Activated CD4-positive, alpha-beta T cell treated with anti-CD3 and anti-CD28 coated beads, Interleukin-2, amount 10 ng/mL, durations not matched to agents 7 days and 5 days (primary cell): ENCODE measurements at places on chromosomes 1 and 21. TPM values are rescaled to one million over a fixed set of nuclear protein-coding genes. Genes with fewer than 3 reads are reported as not detected.
A peak's percentile ranks its signal among the peaks of the same experiment; 100 is the strongest.

CLIC6 gene
- not detected for total RNA-seq

PTGS2 gene
- total RNA-seq, result not detected

KLF18 gene
- not detected for total RNA-seq

IL6R gene
- 9.1 TPM for total RNA-seq

DNA sequence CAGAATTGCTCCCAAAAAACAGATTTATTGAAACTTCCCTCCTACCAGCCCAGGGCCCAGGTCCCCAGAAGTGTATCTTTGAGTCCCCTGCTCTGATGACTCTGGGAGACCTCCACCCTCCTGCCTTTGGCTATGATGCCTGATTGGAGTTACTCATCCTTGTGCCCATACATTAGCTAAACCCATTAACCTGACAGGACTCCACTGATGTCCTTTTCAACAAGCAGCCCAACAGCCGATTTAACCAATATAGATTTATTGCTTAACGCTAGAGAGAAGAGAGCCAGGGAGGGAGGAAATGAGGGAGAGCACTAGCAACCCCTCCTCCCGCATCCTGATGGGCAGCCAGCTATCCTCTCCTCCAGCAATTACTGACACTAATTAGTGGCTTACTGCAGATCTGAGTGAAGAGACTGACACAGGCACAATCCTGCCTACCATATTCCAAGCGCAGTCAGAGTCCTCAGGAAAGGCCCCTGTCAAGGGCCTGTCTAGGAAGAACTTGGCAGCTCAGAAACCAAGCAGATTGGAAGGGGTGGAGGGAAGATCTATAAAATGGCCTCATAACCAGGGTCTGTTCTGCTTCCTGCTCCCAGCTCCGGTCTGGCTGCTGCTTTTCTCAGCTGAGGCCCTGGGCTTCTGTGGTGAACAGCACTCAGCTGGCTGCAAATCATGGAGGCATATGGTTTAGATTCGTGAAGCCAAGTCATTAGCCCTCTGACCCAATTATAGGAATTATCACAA is 484.5 kb upstream of the DAB1 start:
- no peak overlapping the region for H3K4me3 ChIP-seq
- DNase-seq, result no peak
- no peaks in the 10 kb centered on the region for H3K4me1 ChIP-seq
- H3K36me3 ChIP-seq, result no peaks in the 10 kb centered on the region
- H3K27me3 ChIP-seq, result no peaks in the 10 kb centered on the region

DNA sequence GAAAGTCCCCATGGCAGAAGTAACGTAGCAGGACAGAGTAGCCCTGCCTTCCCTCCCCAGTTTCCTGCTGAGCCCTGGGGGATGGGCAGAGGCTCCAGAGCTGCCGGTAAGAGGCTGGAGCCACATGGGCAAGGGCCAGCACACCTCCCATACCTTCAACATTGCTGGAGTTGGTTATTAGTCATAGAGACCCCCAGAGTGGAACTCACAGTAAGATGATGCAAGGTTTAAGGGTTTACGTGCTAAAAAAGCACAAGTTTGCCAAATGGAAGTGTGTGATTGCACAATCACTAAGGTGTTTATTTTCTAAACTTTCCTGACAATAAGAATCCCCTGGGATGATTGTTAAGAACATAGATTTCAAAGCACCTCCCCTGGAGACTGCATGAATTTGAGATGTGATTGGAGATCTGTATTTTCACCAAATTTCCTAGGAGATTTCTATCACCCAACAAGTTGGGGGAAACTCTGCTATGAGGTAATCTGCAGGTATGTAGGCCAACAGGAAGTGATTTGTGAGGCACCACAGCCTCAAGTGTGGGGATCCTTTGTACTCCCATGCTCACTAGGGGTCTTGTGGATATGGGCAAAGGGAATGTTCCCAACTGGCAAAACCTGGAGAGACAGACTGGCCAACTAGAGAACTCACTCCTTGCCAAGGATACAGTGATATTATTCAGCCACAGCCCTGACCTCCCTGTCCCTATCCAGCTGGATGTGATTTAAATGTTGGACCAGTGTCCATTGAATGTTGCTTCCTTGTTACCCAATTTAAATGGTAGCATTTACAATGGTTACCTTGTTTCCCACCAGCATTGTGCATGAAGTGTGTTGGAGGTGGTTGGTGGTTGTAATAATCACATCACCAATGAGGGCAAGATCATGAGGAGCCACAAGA is 37.1 kb upstream of the CSF1 start:
- H3K27ac ChIP-seq, result no peak overlapping the region
- H3K4me1 ChIP-seq, result peaks cover 5% of the 10 kb centered on the region
- DNase-seq, result no peak

DCDC2B gene
- 0.10 TPM for total RNA-seq

DNA sequence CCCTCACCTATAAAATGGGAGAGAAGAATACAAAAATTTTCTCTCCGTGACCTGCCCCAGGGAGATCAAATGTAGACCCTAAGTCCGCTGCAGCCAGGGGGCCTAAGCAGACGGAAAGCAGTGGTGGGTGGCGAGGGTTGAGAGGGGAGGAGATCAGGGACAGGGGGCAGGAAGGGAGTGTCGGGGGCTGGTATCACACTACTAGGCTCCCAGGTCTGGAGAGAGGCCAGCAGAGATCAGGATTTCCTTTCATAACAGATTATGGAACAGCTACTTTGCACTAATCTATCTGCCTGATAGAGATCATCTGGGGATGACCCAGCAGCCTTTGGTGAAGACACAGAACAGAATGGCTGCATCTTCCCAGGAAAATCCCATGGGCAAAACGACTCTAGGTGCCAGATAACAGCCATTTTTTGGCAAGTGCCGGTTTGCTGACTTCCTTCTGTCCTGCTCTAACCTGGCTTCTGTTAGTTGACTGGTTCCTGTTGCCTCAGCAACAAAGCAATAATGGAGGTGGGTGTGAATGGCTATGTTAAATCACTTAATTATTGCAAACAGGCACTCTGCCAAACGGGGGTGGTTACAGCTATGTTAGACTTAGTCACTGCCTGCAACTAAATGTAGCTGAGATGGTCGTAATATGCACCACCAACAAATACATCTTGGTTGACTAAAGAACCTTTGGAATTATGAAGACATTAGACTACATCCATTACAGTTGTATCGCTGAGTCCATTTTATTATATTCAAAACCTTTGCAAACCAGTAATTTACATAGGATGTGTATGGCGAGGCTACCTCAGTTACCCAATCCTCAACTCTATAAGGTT is 30.0 kb upstream of the EPS8L3 start:
- H3K4me3 ChIP-seq, result no peak overlapping the region
- H3K36me3 ChIP-seq, result peaks cover 8% of the 10 kb centered on the region
- peak overlapping the region; percentile 39 for H3K27ac ChIP-seq
- no peaks in the 10 kb centered on the region for H3K27me3 ChIP-seq
- DNase-seq, result no peak

TMOD4 gene
- 2.7 TPM for total RNA-seq

GRCh38 chr1:93148001-93148400 is 32.2 kb downstream of the TMED5 start:
- no peak overlapping the region for H3K27ac ChIP-seq
- H3K36me3 ChIP-seq, result peaks cover 41% of the 10 kb centered on the region
- no peaks in the 10 kb centered on the region for H3K27me3 ChIP-seq
- H3K4me1 ChIP-seq, result peaks cover 5% of the 10 kb centered on the region

GRCh38 chr1:41410462-41410861 is 49.2 kb downstream of the FOXO6 start:
- H3K27ac ChIP-seq, result no peak overlapping the region
- no peaks in the 10 kb centered on the region for H3K36me3 ChIP-seq
- H3K4me1 ChIP-seq, result no peaks in the 10 kb centered on the region
- no peak for DNase-seq
- H3K4me3 ChIP-seq, result no peak overlapping the region

CFAP107 gene
- not detected for total RNA-seq

DNA sequence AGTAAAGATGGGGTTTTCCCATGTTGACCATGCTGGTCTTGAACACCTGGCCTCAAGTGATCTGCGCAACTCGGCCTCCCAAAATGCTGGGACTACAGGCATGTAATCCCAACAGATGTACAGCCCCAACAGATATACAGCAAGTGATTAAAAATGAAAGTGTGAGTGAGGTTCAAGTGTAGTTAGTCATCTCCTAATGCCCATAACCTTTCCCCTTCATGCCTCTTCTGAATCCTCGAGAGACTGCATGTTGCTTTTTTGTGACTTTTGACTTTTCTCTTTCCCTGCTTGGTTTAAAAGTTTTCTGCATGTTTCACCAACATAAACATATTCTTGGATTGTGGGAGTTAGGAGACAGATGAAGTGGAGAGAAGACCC is 31.2 kb downstream of the KCNK2 start:
- no peak overlapping the region for H3K27ac ChIP-seq
- DNase-seq, result no peak
- H3K36me3 ChIP-seq, result no peaks in the 10 kb centered on the region
- H3K4me3 ChIP-seq, result no peak overlapping the region

- peaks cover 13% of the 10 kb centered on the region for H3K36me3 ChIP-seq
- no peak overlapping the region for H3K27ac ChIP-seq
- no peak overlapping the region for H3K4me3 ChIP-seq
These were observed 29.5 kb upstream of the CLSTN1 start for GRCh38 chr1:9853249-9853595.

GRCh38 chr1:65195495-65196417 is 47.8 kb downstream of the AK4 start:
- H3K27me3 ChIP-seq, result no peaks in the 10 kb centered on the region
- no peak overlapping the region for H3K27ac ChIP-seq
- no peak overlapping the region for H3K4me3 ChIP-seq

- no peak overlapping the region for H3K27ac ChIP-seq
- H3K27me3 ChIP-seq, result peaks cover 10% of the 10 kb centered on the region
- no peaks in the 10 kb centered on the region for H3K4me1 ChIP-seq
- H3K36me3 ChIP-seq, result no peaks in the 10 kb centered on the region
These were observed 113.7 kb upstream of the SLC35F3 start for GRCh38 chr1:233790662-233791371.

GRCh38 chr1:231990388-231990787 is 363.8 kb downstream of the DISC1 start:
- H3K36me3 ChIP-seq, result no peaks in the 10 kb centered on the region
- H3K4me3 ChIP-seq, result no peak overlapping the region
- no peak overlapping the region for H3K27ac ChIP-seq
- DNase-seq, result no peak
- no peaks in the 10 kb centered on the region for H3K27me3 ChIP-seq

CYP4Z1 gene
- total RNA-seq, result not detected

KNCN gene
- total RNA-seq, result not detected

DNA sequence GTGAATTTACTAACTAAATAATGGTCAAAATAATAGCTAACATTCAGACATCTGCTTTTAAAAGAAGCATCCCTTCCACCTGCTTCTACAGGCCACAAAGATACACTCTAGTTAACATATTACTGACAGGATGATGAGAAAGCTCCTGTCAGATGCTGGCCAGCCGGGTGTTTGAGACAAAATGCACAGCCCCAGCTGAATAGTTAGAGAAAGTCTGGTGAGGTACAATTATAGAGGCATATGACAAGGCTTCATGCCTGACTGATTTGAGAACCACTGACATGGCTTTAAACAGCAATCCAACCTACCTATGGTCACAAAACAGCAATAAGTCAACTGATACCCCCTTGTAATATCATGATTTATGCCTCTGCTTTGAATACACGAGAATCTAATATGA is 137.0 kb downstream of the DENND1B start:
- no peak for DNase-seq
- no peak overlapping the region for H3K4me3 ChIP-seq
- H3K36me3 ChIP-seq, result peaks cover 20% of the 10 kb centered on the region
- H3K27me3 ChIP-seq, result no peaks in the 10 kb centered on the region
- H3K4me1 ChIP-seq, result no peaks in the 10 kb centered on the region

- no peak overlapping the region for H3K4me3 ChIP-seq
- no peak overlapping the region for H3K27ac ChIP-seq
- no peaks in the 10 kb centered on the region for H3K27me3 ChIP-seq
- H3K36me3 ChIP-seq, result no peaks in the 10 kb centered on the region
These were observed 14.6 kb downstream of the FAM151A start for GRCh38 chr1:54608566-54609230.

GRCh38 chr1:2595812-2596529 is 9.4 kb downstream of the PRXL2B start:
- DNase-seq, result no peak
- peaks cover 6% of the 10 kb centered on the region for H3K4me1 ChIP-seq
- H3K27ac ChIP-seq, result no peak overlapping the region
- H3K4me3 ChIP-seq, result no peak overlapping the region
- peaks cover 8% of the 10 kb centered on the region for H3K27me3 ChIP-seq

TNFSF4 gene
- 2.9 TPM for total RNA-seq

DNA sequence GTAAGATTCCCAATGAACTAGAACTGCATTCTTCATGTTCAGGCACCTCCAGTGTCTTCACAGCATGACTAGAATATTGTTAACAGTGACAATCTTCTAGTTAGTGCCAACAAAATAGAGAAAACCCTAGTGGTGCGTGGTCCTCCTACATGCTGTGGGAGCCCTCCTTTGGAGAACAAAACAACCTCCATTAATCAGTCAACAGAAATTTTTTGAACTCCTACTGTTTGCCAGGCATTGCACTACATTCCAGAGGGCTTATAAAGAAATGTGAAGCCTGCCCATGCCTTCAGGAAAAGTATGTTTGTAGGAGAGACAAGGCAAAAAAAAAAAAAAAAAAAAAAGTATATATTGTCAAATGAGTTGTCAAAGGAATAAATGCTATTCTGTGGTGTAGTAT is 252.7 kb downstream of the LRRC40 start:
- no peaks in the 10 kb centered on the region for H3K27me3 ChIP-seq
- no peak overlapping the region for H3K27ac ChIP-seq
- DNase-seq, result no peak
- H3K36me3 ChIP-seq, result no peaks in the 10 kb centered on the region
- no peak overlapping the region for H3K4me3 ChIP-seq

NBPF4 gene
- not detected for total RNA-seq

DNA sequence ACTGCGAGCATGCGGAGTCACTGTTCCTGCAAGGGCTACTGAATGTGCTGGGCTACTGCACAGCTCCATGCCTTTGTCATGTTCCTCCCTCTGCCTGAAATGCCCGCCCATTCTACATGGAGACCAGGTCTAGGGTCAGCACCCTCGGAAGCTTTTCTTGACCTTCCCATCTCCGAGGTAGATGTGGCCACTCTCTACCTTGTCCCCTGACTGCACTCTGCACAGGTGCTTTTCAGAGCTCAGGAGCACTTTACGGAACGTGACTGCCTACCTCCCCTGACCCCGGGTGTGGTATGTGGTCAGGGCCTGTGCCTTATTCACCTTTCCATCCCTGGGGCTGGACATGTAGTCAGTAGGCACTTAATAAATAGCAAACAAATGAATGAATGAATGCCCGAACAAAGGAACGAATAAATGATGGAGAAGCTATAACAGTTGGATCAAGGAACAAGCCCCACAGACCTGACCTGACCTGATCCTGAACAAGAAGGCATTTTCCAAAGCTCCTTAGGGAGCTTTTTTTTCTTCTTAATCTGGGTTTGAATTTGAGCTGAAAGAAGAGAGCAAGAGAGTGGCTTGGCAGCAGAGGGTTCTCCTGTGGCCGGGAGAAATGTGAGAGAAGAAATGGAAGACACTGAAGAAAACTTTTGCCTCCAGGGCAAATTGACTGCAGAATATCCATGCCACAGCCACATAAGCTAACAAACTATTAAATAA is 7.9 kb downstream of the RD3 start:
- no peaks in the 10 kb centered on the region for H3K36me3 ChIP-seq
- H3K27me3 ChIP-seq, result peaks cover 13% of the 10 kb centered on the region
- H3K27ac ChIP-seq, result peak overlapping the region; percentile 57
- H3K4me1 ChIP-seq, result no peaks in the 10 kb centered on the region
- no peak overlapping the region for H3K4me3 ChIP-seq

HSD11B1 gene
- total RNA-seq, result 1.5 TPM
